ENCODE measurements at places on chromosomes 2 and 18. TPM values are rescaled to one million over a fixed set of nuclear protein-coding genes. Genes with fewer than 3 reads are reported as not detected.
A peak's percentile ranks its signal among the peaks of the same experiment; 100 is the strongest.

DNA sequence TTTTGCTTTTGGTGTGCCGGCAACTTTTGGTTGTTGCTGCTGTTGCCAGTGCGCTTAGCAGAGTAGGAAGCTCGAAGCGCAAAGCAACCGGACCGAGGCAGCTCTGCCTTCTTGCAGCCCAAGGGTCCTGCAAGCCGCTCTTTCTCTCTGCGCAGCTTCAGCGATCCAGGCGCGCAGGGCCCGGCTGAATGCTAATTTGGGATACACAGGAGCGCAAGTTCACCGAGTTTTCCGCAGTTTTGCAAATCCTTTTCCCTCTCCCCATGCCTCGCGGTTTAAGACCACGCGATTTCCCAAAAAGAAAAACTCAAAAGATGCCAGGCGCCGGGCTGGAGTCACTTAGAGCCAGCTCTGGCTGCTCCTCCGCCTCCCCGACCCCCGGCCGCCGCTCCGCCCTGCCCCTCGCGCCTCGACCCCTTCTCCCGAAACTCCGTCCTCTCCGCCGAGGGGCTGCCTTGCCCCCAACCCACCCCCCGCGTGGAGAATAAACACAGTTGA, 13.5 kb upstream of the SIX3 start:
- peak; percentile 31 for ATAC-seq

- no peak for ATAC-seq
Observed at GRCh38 chr2:101737478-101738255, 40.2 kb downstream of the MAP4K4 start.

SOX11 gene
- total RNA-seq = 119 TPM

GRCh38 chr2:202944408-202944807, 32.3 kb downstream of the CARF start:
- no peak for ATAC-seq

GRCh38 chr2:149732730-149733290, 145.2 kb upstream of the MMADHC start:
- ATAC-seq = no peak

CROCC2 gene
- 0.81 TPM for total RNA-seq

GRCh38 chr2:64354857-64355680, 98.9 kb upstream of the LGALSL start:
- no peak for ATAC-seq

GRCh38 chr2:85707304-85707703, 13.1 kb downstream of the GNLY start:
- ATAC-seq = peak; percentile 84

GRCh38 chr2:52594026-52594425, 1173.6 kb upstream of the CHAC2 start:
- ATAC-seq = no peak

GRCh38 chr18:58590254-58590653, 38.6 kb downstream of the ALPK2 start:
- ATAC-seq = peak; percentile 72

TRIM54 gene
- total RNA-seq = not detected

DNA sequence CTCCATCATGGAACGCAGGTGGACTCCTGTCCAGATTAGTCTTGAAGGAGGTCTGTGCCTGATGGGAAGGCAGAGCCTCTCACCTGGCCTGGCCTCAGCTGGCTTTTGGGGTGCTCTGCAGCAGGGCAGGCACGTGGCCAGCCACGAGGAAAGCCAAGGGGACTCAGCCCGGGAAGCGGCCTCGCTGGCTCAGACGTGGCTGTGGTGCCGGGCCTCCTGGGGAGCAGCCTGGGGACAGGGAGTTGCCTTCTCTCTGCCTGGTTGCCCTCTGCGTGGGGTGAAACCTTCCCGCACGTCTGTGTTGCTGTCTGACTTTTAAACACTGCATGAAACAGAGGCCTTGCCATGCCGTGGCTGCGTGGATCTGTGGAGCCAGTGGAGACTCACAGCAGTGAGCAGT, 45.0 kb downstream of the RTP5 start:
- ATAC-seq = no peak

GRCh38 chr18:57154191-57154830, 7.4 kb downstream of the BOD1L2 start:
- no peak for ATAC-seq

- no peak for ATAC-seq
Observed at GRCh38 chr18:79732721-79733025, 53.1 kb downstream of the CTDP1 start.

DNA sequence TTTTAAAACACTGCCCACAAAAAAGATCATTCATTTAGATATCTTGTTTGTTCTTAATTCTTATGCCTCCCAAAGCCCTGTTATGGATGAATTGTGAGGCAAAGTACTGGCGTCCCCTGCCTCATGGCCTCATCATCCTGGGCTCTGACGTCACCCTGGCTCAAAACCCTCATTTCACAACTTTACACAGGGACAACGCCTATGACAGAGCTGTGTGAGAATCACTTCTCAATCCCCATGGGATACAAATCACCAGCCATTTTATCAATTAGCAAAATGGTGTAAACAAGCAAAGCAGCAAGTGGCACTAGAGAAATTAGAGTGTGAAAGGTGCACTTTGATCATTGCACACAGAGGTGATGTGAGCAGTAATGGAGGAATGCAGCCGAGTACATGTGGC, 16.6 kb downstream of the FHOD3 start:
- ATAC-seq = no peak

DNA sequence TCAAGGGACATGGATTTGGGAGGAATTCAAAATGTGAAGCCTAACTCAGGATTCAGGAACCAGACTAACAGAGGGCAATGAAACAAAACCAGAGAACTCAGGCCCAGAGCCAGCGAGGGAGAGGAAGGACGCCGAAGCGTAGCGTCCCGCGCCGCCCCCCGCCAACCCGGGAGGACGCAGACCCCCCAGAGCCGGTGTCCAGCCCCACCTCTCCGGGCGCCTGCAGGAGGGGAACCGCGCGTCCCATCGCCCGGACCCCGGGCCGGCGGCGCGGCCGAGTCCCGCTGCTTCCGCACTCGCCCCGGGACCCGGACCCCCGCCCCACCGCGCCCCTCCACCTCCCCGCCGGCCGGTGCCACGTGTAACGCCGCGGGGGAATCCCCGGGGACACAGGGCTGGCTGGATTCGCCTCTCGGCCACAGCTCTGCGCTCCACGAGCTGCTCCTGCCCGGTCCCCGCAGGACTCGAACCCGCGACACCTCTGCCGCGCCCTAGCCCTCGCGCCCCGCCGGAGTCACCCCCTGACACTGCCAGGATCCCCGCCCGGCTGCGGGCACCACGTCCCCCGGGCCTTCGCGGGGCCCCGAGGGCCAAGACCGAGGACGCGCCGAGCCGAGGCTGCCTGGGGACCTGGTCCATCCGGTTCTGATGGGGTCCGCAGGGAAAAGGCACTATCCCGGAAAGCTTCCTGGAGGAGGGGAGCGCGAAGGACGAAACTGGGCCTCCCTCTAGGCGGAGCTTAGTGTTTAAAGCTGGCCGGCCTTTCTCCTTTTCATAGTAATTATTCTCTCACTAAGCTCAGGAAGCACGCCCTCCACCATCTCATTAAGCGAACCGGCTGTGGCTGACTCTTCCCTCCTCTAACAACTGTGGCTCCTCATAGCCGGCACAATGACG, 40.4 kb upstream of the FAM124B start:
- no peak for ATAC-seq

GRCh38 chr2:158253170-158253569, 151.5 kb downstream of the UPP2 start:
- ATAC-seq = no peak

DNA sequence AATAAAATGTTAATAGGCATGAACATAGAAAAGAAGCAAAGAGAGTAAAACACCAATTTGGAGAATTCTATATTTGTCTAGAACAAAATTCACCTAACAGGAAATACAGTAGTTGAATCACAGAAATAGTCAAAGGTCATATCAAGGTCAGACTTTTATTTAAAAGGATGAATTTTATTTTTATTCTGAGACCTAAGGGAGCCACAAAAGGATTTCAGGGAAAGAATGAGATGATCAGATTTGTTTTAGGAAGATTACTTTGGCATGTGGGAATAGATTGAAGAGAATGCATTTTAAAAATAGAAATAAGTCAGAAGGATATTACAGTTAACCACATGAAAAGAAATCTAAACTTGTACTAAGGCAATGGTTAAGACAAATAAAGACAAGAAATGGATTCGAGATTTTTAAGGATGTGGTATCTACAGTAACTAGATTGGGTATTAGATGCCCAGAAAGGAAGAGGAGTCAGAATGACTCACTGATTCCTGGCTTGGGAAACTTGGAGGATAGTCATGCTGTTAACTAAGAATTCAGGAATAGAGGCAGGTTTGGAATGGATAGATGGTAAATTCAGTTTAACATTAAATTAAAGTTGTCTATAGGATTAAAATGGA, 56.0 kb downstream of the METTL4 start:
- no peak for ATAC-seq

GRCh38 chr2:18182861-18183260, 304.4 kb downstream of the KCNS3 start:
- no peak for ATAC-seq

- peak; percentile 71 for ATAC-seq
Observed at GRCh38 chr2:224210286-224211180, 171.4 kb upstream of the SERPINE2 start.

DNA sequence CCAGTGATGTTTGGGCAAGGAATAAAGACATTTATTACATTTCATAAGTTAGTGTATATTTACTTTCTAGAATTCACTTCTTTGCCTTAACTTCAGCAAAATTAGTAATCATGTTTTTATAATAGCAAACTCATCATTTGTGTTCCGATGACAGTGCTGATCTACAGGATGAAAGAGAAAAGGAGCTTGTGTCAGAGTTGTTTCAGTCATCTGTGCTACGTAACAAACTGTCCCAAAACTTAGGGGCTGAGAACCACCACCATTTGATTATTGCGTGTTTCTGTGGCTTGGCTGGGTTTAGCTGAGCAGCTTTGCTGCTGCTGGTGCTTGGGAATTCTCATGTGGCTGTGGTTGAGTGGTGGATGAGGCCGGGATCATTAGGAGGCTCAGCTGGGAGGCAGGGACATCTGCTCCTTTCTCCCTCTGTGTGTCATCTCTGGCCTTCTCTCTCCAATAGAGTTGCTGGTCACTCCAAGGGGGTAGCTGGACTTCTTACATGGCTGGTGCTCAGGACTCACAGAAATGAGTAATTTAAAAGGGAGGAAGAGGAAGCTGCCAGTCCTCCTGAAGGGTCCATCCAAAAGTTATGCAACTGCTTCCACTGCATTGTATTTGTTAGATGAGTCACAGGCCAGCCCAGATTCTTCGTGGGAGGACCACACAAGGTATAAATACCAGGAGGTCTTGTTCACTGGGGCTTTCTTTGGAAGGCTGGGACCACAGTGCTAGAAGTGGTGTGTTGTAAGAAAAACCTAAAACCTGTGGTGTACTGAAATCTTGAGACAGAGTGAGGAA, 43.4 kb upstream of the HAAO start:
- no peak for ATAC-seq

- peak; percentile 71 for ATAC-seq
Observed at GRCh38 chr2:129936334-129936934, 43.0 kb upstream of the RAB6C start.

CNTNAP5 gene
- 9.0 TPM for total RNA-seq

DNA sequence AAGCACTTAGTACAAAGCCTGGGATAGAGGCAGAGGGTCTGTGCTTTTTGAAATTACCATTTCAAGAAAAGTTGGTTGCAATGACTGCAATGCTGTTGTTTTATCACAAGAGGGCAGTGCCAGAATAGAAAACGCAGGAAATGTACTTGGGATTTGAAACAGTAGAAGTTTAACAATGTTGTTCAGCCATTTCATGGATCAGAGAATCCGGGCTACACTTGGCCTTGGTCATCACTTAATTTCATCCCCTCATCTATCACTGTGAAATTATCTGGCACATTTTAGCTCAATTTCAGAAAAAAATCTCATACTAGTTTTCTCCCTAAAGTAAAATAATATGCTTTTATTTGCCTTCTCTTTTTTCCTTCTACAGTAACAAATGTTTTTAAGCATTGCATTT, 70.8 kb downstream of the RAPGEF4 start:
- peak; percentile 42 for ATAC-seq

DNA sequence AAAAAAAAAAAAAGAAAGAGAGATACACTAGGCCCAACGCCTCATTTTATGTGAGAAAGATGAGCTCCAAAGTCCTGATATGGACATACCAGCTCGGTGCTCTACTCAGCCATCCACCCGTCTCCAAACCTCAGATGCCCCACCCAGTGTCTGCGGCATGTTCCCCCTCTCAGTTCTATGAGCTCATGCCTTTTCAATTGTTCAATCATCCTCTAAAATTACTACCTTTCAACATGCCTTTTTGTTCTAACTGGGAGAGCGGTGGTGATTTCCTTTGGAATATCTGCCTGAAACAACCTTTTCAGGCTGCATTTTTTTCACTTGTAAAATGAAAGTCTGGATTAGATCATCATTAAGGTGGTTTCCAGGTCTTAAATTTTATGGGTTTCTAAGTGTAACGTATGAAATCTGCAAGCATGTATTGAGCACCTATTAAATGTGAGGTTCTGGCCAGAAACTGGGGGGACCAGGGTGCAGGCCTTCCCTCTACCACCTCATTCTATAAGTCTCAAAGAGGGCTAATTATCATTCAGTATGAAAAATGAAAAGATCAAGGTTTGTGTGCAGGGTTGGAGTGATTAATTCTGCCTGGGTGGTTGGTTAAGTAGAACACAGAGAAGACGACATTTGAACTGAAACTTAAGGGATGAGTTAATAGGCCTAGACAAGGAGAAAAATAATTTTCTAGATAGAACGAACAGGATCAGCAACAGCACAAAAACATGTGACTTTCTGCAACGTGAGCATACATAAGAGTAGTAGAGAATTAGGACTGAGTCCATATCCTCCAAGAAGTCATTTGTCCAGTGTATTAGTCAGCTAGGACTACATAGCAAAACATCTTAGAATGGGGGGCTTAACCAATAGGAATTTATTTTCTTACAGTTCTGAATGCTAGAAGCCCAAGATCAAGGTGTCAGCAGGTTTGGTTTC, 87.4 kb upstream of the GLS start:
- no peak for ATAC-seq

DNA sequence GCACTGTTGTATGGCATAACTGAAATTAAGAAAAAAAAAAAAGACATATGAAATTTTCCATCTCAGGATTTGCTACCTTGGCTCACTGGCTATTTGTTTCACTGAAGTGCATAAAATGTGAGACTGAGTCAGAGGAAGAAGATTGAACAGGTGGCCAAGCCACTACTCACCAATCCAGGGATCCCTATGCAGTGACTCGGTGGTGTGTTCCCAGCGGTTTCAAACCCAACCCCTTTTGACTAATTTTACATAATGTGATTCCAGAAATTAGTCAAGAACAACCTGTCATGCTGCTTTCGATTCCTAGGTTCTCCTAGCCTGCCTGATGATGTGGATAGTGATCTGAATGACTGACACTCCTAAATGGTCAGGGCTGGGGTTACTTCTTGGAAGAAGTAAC, 77.3 kb downstream of the KLHL14 start:
- ATAC-seq = no peak

- ATAC-seq = peak; percentile 72
Observed at GRCh38 chr18:9614401-9615279, at the start of gene PPP4R1. TSS of gene PPP4R1 (minus strand) at chr18:9614559. CDS start at chr18:9614484, 75 bp downstream.
